Activated CD4-positive, alpha-beta T cell treated with anti-CD3 and anti-CD28 coated beads, Interleukin-2, amount 50 U/mL, for 1 hour (primary cell): ENCODE measurements at places on chromosomes 7 and 10.

GRCh38 chr7:100489824-100490223 is 6.1 kb downstream of the NYAP1 start:
- peak; percentile 45 for DNase-seq

DNA sequence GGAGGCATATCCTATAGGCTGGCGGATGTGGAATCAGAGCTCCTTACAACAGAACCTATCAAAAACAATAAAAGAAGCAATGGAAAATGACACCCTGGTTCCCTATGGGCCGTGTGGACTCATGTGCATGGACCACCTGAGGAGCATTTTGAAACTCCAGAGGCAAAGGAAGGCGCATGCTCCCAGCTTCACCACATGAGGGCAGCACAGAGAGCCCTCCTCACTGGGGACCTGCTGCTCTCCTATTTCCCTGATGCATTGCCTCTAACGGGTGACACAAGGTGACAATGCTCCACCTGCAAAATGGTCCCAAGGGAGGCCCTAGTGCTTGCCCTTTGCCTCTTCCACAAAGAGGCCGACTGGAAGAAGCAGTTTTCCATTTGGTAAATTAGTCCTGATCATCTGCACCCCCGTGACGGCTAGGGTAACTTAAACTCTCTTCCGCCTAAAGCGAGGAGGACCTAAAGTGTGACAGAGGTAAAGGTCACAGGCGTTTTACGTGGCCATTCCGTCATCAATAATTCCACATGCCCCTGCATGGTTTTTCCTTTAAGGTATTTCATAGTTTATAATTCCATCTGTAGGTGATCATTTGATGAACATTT is 67.7 kb downstream of the GPAM start:
- DNase-seq: peak; percentile 28

- no peak for DNase-seq
Observed at GRCh38 chr10:126123466-126123865, 227.1 kb downstream of the FANK1 start.

DNA sequence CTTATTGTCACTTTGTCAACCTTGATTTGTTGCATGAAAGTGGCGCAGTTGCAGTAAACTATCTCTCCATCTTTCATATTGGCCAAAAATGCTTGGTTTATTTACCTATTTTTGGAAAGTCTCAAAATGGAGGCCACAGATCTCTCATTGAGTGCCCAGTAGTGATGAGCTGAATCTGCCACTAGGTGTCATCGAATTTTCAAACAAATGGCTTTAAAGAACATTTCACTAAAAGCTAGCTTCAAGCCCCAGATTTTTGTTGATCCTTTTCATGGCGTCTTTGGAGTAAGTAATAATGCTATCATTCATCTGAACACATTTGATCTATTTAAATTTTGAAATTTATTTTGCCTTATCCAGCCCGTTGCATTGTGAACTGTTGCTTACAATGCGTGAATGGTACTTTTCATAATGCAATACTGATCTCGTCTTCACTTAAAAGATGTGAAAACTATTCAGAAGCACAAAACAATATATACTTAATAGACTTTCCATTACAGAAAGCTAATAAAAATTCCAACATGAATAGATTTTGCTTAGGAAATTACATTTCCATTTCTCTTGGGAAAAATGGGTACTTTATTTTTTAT is 236.2 kb downstream of the DNAJB9 start:
- DNase-seq: no peak

GRCh38 chr10:74153123-74153522 is 2.1 kb downstream of the ADK start:
- DNase-seq: no peak

- DNase-seq: no peak
Observed at GRCh38 chr7:69457595-69458504, 140.4 kb upstream of the AUTS2 start.

DNA sequence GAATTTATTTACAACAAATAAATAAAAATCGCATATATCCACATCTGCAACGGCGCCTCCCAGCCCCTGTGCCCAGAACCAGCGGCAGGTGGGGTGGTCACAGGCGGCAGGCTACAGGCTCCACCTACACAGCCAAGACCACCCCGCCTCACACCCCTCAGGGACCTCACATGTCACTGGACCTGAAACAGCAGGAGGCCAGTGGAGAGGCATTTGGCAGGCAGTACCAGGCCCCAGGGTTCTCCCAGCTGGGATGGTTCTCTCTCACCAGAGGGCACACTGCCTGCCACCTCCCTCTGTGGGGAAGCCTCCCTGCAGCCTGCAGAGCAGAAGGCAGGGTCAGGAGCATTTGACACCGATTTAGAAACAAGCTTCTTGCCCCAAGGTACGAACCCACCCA is 81.5 kb downstream of the MAD1L1 start:
- DNase-seq: no peak

DNA sequence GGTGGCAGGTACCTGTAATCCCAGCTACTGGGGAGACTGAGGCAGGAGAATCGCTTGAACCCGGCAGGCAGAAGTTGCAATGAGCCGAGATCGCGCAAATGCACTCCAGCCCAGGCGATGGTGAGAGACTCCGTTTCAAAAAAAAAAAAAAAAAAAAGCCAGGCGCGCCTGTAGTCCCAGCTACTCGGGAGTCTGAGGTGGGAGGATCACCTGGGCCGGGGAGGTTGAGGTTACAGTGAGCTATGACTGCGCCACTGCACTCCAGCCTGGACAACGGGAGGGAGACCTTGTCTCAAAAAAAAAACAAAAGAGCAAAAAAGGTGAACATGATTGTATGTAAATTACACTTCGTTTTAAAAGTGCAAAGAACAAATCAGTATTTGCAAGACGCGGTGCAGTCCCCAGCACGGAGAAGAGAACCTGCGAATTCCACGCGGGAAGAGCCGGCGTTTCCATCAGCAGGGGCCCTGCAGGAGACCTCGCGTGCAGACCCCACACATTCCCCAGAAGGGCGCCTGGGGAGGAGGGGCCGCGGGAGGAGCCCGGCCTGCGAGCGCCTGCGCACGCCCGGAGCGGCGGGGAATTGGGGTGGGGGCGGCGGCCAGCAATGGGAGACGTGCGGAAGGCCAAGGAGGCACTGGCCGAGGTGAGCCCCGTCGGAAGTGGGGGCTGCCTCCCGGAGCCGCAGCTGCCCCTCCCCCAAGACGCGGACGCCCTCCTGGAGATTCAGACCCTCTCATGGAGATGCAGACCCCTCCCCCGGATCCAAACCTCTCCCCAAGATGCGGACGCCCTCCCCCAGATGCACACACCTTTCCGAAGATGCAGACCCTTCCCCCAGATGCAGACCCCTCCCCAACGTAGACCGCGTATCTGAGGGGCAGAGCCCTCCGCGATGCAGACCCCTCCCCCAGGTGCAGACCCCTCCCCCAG is 16.7 kb upstream of the SUN1 start:
- no peak for DNase-seq

- no peak for DNase-seq
Observed at GRCh38 chr7:112556633-112557032, 75.8 kb downstream of the LSMEM1 start.

DNA sequence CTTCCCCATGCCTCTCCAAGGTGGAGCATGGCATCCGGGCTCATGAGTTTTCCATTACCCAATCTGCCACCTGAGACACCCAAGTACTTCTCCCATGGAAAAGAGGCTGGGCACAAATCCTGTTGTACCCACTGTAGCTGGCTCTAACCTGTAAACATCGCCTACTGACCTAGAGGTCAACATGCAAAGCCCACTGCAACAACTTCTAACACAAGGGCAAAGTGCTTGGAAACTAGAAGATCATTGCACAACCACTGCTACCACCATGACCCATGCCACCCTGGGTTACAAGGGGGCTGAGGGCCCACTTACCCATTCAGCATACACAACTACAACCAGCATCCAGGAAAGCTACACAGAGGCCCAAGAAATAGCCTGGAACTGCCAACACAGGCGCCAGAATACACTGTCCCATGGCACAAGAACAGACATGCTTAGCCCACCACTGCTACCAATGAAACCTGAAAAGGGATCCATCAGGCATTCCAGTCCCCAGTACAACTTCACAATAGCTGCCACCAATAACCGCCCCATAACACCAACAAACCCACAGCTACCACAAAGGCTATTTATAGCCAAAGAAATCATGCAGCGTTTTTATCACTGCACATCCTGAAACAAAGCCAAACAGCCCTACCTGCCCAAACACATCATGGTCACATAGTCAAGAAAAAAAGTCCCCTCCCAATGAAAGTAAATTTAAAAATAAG is 63.4 kb downstream of the RNF32 start:
- DNase-seq: no peak

DNA sequence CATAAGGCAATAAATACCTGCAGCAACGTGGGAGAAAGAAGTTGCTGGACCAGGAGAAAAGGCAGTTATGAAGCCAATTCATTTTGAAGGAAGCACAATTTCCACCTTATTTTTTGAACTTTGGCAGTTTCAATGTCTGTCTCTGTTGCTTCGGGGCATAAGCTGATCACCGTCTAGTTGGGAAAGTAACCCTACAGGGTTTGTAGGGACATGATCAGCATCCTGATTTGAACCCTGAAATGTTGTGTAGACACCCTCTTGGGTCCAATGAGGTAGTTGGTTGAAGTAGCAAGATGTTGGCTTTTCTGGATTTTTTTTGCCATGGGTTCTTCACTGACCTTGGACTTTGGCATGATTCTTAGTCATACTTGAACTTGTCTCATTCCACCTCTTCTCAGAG is 13.0 kb downstream of the DUSP5 start:
- no peak for DNase-seq

- DNase-seq: no peak
Observed at GRCh38 chr7:34755008-34755407, 97.0 kb downstream of the NPSR1 start.

DNA sequence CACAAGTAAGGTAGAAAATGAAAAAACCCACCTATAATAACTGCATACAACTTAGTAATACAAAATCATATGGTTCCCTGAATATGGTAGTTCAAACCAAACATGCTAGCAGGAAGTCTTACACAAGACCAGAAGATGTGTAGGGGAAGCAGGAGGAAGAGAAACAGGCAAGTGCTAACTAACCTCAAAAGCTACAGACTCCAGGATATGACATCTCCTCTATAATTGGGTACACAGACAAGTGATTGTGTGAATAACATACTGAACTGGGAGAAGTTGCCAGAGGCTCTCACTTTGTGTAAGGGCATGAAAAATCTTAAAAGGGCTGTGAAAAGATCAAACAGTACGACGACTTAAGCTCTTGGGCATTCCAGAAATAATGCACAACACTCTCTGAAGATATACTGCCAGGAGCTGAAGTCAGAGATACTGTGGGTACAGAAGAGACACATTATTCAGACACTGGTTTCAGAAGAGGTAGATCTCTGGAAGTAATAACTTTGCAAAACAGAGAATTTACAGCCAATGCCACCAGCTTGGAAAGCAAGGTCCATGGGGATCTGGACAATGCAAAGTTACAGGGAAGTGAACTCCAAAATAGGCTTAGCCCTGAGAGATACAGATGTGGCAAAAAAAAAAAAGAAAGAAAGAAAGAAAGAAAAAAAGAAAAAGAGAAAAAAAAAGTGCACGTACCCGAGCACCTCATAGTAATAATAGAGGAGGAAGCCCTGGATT is 767.2 kb downstream of the TNS3 start:
- no peak for DNase-seq

- no peak for DNase-seq
Observed at GRCh38 chr10:97780841-97781617, 9.2 kb upstream of the SFRP5 start.

DNA sequence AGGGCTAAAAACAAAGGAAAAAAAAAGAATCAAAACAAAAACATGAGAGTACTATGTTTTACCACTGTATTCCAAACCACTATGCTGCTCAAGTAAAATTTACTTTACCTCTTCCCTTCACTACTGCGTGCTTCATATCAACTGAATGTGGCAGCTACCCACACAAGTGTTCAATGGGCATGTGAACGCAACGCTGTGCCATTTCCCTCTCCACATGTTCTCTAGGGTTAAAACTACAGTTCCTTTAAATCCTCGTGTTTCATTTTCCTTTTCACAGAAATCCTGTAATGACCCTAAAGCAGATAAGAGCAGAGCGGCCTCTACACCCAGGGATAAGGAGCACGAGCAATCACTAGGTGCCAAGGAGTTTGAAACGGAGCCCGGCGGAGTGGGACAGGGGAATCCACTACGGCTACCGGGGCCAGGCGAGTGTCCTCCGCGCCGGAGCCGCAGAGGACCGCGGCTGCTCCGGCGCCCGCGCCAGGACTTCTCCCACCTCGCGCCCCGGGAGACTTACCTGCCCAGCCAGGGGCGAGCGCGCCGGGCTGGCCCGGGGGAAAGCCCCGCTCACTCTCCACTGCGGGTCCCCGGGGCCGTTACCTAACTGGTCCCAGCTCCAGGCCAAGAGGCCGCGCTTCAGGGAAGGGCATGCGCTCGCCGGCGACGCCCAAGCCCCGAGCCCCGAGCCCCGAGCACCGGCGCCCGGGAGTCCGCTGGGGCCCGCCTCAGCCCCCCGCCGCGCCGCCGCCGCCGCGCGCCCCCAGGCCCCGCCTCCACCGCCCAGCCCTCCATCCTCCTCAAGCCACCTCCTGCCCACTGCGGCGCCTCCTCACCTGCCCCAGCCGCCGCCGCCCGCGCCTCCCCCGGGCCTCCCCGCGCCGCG is 711 bp downstream of the NAMPT start:
- DNase-seq: peak; percentile 20

DNA sequence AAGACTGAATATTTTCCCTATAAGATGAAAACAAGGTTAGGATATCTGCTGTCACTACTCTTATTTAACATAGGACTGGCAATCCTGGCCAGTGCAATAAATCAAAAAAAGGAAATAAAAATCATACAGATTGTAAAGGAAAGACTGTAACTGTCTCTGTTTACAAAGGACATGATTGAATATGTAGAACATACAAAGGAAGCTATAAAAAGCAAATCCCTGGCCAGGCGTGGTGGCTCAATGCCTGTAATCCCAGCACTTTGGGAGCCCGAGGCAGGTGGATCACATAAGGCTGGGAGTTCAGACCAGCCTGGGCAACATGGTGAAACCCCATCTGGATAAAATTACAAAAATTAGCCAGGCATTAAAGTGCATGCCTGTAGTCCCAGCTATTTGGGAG is 15.8 kb downstream of the ZNF485 start:
- DNase-seq: no peak

- no peak for DNase-seq
Observed at GRCh38 chr10:117137911-117138642, at the start of gene VAX1. VAX1 (minus strand) TSS chr10:117138270; CDS start chr10:117138056, 214 bp downstream.
